ENCODE measurements at places on chromosomes 2 and 18. TPM values are rescaled to one million over a fixed set of nuclear protein-coding genes. Genes with fewer than 3 reads are reported as not detected.

ADRA2B gene
- not detected for total RNA-seq

CAD gene
- total RNA-seq, result 41.1 TPM

OST4 gene
- 478 TPM for total RNA-seq

TEX44 gene
- not detected for total RNA-seq

UBE2E3 gene
- total RNA-seq, result 98.1 TPM

PRLH gene
- not detected for total RNA-seq

KCNJ3 gene
- total RNA-seq, result not detected

ITGB6 gene
- 0.47 TPM for total RNA-seq

DNA sequence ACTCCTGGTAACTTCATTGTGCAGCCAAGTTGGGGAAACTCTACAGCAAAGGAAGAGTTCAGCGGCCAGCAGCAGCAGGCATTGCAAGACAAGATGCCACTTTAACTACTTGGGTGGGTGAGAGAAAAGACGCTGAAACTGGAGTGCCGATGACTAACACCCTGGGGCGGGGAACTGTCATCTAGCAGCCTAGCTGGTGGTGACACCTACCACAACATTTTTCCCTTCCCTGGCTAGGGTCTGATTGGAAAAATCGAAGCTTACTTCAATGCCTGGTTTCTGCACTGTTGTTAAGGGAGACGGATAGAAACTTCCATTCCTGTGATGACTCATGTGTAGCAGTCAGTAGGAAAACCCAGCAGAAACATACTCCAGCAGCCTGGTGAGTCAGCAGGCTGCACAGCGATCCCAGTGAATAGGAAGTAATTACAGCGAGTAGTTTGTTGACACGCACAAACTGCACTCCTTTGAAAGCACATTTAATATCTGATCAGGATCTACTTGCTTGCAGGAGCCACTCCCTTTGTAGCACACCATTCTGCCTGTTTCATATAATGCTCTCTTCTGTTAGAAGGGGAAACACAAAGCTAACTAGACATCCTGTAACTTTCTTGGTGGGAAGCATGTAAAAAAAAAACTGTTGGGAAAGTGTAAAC, 62.1 kb upstream of the MAPRE2 start:
- peak; percentile 94 for DNase-seq

GRCh38 chr2:6977113-6977741, 60.0 kb downstream of the RNF144A start:
- no peak for DNase-seq

GRCh38 chr2:29273685-29274611, 158.7 kb downstream of the CLIP4 start:
- no peak for DNase-seq

- DNase-seq, result no peak
Measured at GRCh38 chr2:88764850-88765153, 73.3 kb downstream of the RPIA start.

DNA sequence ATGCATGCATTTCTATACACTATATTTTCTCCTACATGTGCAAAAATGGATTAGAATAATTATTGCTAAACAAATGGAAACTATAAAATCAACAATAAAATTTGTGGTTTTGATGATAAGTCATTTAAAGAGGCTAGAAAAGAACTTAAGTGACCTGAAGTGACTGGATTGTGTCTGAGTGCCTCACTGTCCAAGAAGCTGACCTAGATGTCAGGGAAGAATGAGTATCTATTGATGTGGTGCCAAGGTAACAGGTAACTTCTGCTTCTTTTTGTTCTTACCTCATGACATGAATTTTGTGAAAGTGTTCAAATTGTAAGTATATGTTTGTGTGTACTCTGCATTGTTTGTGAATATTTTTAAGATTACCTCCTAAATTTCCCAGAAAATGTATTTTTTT, 1623.9 kb upstream of the ACVR2A start:
- no peak for DNase-seq

DNA sequence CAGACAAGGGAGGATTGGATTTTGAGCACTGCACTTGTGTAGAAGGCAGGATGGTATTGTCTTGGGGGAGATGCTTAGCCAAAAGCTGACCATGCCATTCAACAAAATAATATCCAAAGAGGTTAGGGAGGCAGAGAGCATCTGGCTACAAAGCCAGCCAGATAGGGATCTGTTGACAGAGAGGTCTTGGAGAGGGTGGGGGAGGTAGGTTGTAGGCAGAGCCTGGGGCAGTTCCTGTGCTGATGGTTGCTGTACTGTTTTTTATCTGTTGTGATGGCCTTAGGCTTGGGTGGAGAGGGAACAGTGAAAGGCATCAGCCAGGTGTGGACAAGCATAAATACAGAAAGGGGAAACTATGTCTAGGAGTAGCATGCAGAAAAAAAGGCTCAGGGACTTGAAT, 100.9 kb downstream of the AQP4 start:
- no peak for DNase-seq

- no peak for DNase-seq
Measured at GRCh38 chr2:162071001-162071400, 3.0 kb downstream of the DPP4 start.

- no peak for DNase-seq
Measured at GRCh38 chr2:30287857-30288513, 56.7 kb downstream of the LBH start.

GRCh38 chr2:232843834-232844233, 26.2 kb upstream of the SNORC start:
- DNase-seq, result no peak

DNA sequence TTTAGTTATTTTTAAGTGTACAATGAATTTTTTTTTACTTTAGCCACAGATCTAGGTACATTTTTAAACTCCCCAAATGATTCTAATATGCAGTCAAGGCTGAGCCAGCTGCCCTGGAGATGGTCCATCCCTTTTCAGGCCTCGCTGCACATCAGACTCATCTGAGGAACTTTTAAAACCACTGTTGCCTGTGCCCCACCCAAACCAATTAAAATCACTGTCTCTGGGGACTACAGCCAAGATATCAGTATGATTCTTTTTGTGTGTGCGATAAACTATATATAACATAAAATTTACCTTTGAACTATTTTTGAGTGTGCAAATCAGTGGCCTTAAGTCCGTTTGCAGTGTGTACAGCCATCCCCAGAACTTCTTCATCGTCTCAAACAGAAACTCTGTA, 9.1 kb upstream of the MALT1 start:
- DNase-seq, result no peak

DNA sequence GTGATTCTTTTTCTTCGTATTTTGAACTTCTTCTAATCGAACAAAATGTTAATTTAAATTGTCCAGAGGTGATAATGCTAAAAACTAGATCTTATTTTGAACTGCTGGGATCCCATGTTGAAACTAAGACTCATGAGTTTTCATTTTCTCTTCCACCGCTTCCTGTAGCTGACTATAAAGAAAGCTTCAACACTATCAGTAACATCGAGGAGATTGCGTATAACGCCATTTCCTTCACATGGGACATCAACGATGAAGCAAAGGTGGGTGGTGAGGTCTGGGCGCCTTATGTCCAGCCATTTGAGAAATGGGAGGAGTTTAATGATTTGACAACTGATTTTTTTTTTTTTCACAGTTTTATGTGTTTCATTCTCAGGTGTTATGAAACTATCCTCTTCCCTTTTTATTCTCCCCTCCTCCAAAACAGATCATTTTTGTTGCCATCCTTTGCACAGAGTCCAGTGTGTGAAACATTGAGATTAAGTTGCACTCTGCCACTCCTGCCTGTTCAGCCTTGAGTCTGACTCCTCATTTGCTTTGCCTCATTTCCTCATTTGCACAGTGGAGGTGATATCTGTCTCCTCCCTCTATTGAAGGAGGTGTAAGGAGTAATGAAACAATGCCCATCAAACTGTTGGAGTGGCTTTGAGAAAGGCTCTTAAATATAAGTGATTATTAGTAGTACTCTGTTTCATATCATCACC, 13.8 kb downstream of the GRHL1 start:
- DNase-seq, result no peak

GRCh38 chr2:224331698-224332097, 70.2 kb downstream of the FAM124B start:
- no peak for DNase-seq

GRCh38 chr18:53556450-53556849, 668.0 kb downstream of the MBD2 start:
- DNase-seq, result no peak

DNA sequence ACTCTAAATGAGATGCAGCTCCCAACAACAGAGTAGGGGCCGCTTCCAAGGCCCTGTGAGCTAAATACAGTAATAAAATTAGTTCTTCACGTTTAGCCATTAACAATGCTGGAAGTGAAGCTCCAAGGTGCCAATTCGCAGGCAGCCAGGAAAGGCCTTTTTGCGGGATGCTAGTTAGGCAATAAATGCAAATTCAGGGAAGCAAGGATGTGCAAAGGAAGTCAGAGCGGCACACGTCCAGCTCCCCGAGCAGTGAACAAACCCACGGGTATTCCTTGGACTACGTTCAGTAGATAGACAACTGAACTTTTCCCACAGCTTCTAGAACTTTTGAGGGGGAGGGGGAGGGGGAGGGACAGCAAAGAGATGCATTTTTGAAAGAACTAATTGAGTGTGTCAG, 6.9 kb downstream of the ZNF516 start:
- no peak for DNase-seq

- DNase-seq, result no peak
Measured at GRCh38 chr2:237591141-237591881, 777 bp upstream of the RAB17 start.
